ENCODE measurements at places on chromosomes 5 and 9. TPM values are rescaled to one million over a fixed set of nuclear protein-coding genes. Genes with fewer than 3 reads are reported as not detected.

The PLAC8L1 gene
- 0.49 TPM for total RNA-seq

The BTNL8 gene
- total RNA-seq: 33.0 TPM

The EGFL7 gene
- total RNA-seq: 14.3 TPM

The FGD3 gene
- 3.6 TPM for total RNA-seq

The COL15A1 gene
- total RNA-seq: 9.5 TPM

The CCDC192 gene
- total RNA-seq: not detected

The PCDHB2 gene
- total RNA-seq: 1.1 TPM

The NOTCH1 gene
- 49.5 TPM for total RNA-seq

The NR5A1 gene
- not detected for total RNA-seq

The CMYA5 gene
- total RNA-seq: 0.31 TPM

The CORO2A gene
- 70.4 TPM for total RNA-seq

The SLC36A3 gene
- total RNA-seq: not detected

All from left colon (tissue), 2 donors.